ENCODE measurements at places on chromosomes 4 and X. TPM values are rescaled to one million over a fixed set of nuclear protein-coding genes. Genes with fewer than 3 reads are reported as not detected.

SSX4B gene
- total RNA-seq = not detected

IL1RAPL1 gene
- total RNA-seq = not detected

CNGA1 gene
- 0.53 TPM for total RNA-seq

GRCh38 chrX:19625612-19626011 is 110.3 kb upstream of the MAP3K15 start:
- no peaks in the 10 kb centered on the region for H3K36me3 ChIP-seq
- H3K27me3 ChIP-seq = no peaks in the 10 kb centered on the region
- no peak for DNase-seq
- no peak overlapping the region for H3K4me3 ChIP-seq
- H3K27ac ChIP-seq = no peak overlapping the region

DNA sequence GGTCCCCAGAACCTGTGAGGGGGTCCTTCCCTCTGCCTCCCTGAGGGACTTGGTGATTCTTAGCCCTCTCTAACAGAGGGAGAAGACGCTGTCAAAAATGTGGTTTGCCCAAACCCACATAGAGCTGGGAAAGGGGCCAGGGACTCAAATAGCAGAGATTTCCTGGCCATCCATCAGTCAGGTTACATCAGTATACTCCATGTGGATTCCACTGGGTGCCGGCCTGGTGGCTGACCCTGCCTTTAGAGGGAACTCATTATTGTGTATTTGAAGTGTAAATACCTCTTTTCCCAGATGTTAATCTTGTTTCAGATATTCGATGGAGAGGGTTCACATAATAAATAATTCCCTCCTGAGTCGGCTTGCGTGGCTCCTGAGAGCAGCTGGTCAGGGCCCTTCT is 130.3 kb downstream of the TBL1X start:
- no peak overlapping the region for H3K27ac ChIP-seq
- no peak overlapping the region for H3K4me3 ChIP-seq
- H3K4me1 ChIP-seq = no peaks in the 10 kb centered on the region
- no peaks in the 10 kb centered on the region for H3K36me3 ChIP-seq

DNA sequence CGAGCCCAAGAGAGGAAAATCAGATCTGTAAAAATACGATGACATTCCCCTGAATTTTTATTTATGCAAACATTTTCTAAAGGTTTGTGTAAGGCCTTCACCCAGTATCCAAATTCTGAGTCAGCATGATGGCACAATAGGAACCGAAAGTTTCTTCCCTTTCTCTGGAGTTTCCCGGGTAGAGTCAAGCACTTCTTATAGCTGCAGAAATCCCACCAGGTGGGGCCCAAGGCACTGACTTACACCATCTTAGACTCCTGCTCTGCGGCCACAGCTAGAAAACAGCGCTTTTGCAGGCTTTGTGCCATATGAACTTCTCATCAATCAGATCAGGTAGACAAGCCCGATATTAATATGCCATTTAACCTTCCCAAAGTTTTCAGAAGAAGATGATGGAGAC is 13.4 kb downstream of the LEF1 start:
- H3K27me3 ChIP-seq = no peaks in the 10 kb centered on the region
- DNase-seq = no peak
- H3K4me1 ChIP-seq = no peaks in the 10 kb centered on the region
- no peak overlapping the region for H3K27ac ChIP-seq
- H3K4me3 ChIP-seq = no peak overlapping the region
- no peaks in the 10 kb centered on the region for H3K36me3 ChIP-seq

GRCh38 chr4:183250831-183251230 is 69.2 kb downstream of the CLDN22 start:
- H3K27me3 ChIP-seq = no peaks in the 10 kb centered on the region
- DNase-seq = no peak
- H3K4me1 ChIP-seq = peaks cover 13% of the 10 kb centered on the region
- H3K4me3 ChIP-seq = no peak overlapping the region

DNA sequence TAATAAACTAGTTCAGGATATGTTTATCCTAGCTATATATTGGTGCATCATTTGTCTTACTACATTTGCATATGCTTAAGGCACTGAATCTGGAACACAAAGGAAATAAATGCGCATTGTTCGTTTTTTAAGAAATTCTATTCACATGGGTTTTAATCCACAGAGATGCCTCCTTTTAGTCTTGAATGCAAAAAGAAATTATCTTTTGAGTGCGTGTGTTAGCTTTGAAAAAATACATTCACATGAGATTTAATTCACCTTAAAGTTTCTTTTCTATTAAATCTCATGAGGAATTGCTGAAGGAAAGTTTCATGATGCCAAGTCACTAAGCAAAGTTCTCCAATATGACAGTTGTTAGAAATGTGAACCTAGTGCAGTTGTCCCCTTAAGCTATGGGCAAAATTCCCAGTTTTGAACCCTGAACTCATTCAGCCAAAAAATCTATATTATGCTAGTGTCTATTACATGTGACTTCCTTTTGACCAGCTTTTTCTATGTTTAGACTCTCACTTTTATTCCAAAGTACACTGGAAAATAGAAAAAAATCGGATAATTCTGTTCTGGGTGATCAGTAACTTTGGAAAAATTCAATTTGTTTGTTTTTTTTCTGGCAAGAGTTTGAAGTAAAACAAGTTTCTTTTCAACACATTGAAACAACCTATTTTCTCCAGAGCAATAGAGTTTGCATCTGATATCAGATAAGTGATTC is 426.2 kb upstream of the MAGEB2 start:
- H3K36me3 ChIP-seq = no peaks in the 10 kb centered on the region
- H3K27me3 ChIP-seq = no peaks in the 10 kb centered on the region
- no peaks in the 10 kb centered on the region for H3K4me1 ChIP-seq
- no peak overlapping the region for H3K27ac ChIP-seq

DNA sequence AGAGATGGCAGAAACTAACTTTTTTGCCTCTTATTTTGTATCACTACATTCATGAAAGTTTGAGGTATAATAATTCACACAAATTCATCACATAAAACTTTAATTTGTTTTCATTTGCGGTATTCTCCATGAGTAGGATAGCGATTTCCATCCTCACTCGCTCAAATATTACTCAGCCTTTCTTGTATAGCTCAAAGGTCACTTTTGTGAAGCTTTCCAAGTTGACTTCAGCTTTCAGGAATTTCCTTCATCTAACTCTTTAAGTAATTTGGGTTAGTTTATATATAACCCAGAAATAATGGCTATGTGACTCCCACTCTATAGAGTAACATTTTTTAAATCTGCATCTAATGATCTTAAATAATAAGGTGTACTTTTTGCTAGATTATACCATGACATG is 314.4 kb downstream of the IL1RAPL1 start:
- no peak for DNase-seq
- no peaks in the 10 kb centered on the region for H3K4me1 ChIP-seq
- no peaks in the 10 kb centered on the region for H3K27me3 ChIP-seq
- H3K36me3 ChIP-seq = no peaks in the 10 kb centered on the region
- H3K27ac ChIP-seq = no peak overlapping the region

DNA sequence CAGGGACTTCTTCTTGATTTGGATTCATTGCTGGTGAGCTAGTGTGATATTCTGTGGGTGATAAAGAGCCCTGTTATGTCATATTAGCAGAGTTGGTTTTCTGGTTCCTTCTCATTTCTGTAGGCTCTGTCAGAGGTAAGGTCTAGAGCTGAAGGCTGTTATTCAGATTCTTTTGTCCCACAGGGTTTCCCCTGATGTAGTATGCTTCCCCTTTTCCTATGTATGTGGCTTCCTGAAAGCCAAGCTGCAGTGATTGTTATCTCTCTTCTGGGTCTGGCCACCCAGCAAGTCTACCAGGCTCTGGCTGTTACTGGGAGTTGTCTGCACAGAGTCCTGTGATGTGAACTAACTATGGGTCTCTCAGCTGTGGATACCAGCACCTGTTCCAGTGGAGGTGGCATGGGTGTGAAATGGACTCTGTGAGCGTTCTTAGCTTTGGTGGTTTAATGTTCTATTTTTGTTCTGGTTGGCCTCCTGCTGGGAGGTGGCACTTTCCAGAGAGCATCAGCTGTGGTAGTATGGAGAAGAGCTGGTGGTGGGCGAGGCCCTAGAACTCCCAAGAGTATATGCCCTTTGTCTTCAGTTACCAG is 373.7 kb downstream of the AR start:
- H3K36me3 ChIP-seq = no peaks in the 10 kb centered on the region
- DNase-seq = no peak
- no peaks in the 10 kb centered on the region for H3K4me1 ChIP-seq
- H3K4me3 ChIP-seq = no peak overlapping the region
- H3K27ac ChIP-seq = no peak overlapping the region
- no peaks in the 10 kb centered on the region for H3K27me3 ChIP-seq

DNA sequence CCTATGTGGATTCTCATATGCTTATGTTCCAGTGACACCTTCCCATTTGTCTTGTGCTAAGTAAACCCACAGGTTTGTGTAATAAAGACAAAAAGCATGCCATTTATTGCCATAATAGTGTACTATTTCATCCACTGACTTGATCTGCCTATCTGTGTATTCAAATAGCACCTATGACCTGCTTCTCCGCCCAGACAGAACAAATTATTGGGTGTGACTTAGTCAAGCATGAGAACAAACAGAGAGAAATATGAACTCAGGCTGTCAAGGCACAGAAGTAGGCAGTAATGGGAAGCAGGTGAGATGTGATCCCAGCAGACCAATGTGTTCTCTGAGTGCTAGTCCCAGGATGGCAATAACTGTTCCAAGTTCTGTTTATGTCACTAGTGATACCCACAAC is 25.4 kb downstream of the ELOVL6 start:
- H3K4me3 ChIP-seq = no peak overlapping the region
- no peak overlapping the region for H3K27ac ChIP-seq
- no peaks in the 10 kb centered on the region for H3K27me3 ChIP-seq
- H3K4me1 ChIP-seq = no peaks in the 10 kb centered on the region
- DNase-seq = no peak

- H3K4me3 ChIP-seq = no peak overlapping the region
- no peaks in the 10 kb centered on the region for H3K27me3 ChIP-seq
- no peaks in the 10 kb centered on the region for H3K36me3 ChIP-seq
- no peaks in the 10 kb centered on the region for H3K4me1 ChIP-seq
Observed at GRCh38 chr4:53005149-53005546, 143.0 kb downstream of the RASL11B start.
